ENCODE measurements at places on chromosomes 1 and 21. TPM values are rescaled to one million over a fixed set of nuclear protein-coding genes. Genes with fewer than 3 reads are reported as not detected.

DNA sequence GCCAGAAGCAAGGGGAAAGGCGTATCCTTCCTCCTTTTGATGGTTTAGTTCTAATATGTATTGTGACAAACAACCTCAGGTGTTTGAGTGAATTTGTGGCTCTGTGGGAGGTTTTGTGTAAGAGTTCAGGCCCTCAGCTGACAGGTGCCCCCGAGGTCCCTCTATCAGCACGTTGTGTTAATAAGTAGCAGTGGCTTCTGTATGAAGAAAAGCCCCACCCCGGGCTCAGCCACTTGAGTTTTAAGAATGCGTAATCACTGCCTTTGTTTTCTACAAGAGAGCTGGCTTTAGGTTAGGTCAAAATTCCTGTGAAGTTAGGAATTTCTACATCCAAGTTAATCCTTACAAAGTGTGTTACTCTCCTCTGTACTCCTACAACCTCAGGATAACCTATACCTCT is 92.4 kb upstream of the PGBD5 start:
- H3K27me3 ChIP-seq: no peaks in the 10 kb centered on the region
- H3K36me3 ChIP-seq: no peaks in the 10 kb centered on the region

The COL11A1 gene
- not detected for total RNA-seq

The DESI2 gene
- 24.1 TPM for total RNA-seq

The C1orf105 gene
- total RNA-seq: not detected

DNA sequence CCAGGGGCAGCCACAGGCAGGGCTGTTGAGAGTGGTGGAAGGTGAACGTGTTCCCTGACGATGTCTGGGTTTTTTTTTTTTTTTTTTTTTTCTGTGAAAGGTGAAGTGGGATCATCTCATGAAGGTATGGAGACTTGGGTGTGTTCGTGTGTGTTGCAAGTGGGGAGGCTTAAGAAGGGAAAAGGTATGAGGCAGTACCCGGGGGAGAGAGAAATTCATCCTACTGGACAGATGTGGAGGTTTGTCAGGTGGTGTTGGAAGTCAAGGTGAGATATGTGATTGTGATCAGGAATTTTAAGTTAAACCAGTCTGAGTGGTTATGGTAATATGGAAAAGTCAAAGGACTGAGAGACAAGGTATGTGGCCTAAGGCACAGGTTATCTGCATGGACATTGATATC is 5.3 kb downstream of the C1orf115 start:
- peaks cover 7% of the 10 kb centered on the region for H3K27me3 ChIP-seq
- H3K27ac ChIP-seq: no peak overlapping the region
- H3K4me3 ChIP-seq: no peak overlapping the region
- H3K4me1 ChIP-seq: peaks cover 4% of the 10 kb centered on the region
- DNase-seq: no peak

GRCh38 chr1:100075773-100076172 is 57.0 kb downstream of the SASS6 start:
- H3K4me3 ChIP-seq: no peak overlapping the region
- H3K27ac ChIP-seq: no peak overlapping the region
- H3K4me1 ChIP-seq: no peaks in the 10 kb centered on the region
- no peak for DNase-seq

GRCh38 chr1:9746651-9747050 is 77.1 kb downstream of the CLSTN1 start:
- H3K4me1 ChIP-seq: no peaks in the 10 kb centered on the region
- no peak for DNase-seq
- no peaks in the 10 kb centered on the region for H3K27me3 ChIP-seq
- no peak overlapping the region for H3K27ac ChIP-seq

- no peaks in the 10 kb centered on the region for H3K36me3 ChIP-seq
- no peaks in the 10 kb centered on the region for H3K4me1 ChIP-seq
- no peaks in the 10 kb centered on the region for H3K27me3 ChIP-seq
- no peak for DNase-seq
These were observed 5.4 kb upstream of the SLC2A7 start for GRCh38 chr1:9031484-9032259.

GRCh38 chr1:99728494-99729235 is 37.8 kb downstream of the FRRS1 start:
- H3K4me1 ChIP-seq: no peaks in the 10 kb centered on the region
- H3K27me3 ChIP-seq: no peaks in the 10 kb centered on the region
- no peaks in the 10 kb centered on the region for H3K36me3 ChIP-seq
- DNase-seq: no peak

- H3K27ac ChIP-seq: no peak overlapping the region
- H3K36me3 ChIP-seq: peaks cover 95% of the 10 kb centered on the region
- DNase-seq: no peak
- no peaks in the 10 kb centered on the region for H3K4me1 ChIP-seq
These were observed 29.1 kb downstream of the LGALS8 start for GRCh38 chr1:236552901-236553300.

GRCh38 chr1:109906160-109906838 is 4.3 kb upstream of the CSF1 start:
- peak overlapping the region; percentile 41 for H3K27ac ChIP-seq
- no peak overlapping the region for H3K4me3 ChIP-seq
- H3K27me3 ChIP-seq: peaks cover 9% of the 10 kb centered on the region
- H3K36me3 ChIP-seq: no peaks in the 10 kb centered on the region

The MAP1LC3C gene
- total RNA-seq: not detected

The NPPA gene
- total RNA-seq: not detected

GRCh38 chr1:223022641-223023473 is 120.2 kb downstream of the TLR5 start:
- no peaks in the 10 kb centered on the region for H3K27me3 ChIP-seq
- H3K4me3 ChIP-seq: no peak overlapping the region

DNA sequence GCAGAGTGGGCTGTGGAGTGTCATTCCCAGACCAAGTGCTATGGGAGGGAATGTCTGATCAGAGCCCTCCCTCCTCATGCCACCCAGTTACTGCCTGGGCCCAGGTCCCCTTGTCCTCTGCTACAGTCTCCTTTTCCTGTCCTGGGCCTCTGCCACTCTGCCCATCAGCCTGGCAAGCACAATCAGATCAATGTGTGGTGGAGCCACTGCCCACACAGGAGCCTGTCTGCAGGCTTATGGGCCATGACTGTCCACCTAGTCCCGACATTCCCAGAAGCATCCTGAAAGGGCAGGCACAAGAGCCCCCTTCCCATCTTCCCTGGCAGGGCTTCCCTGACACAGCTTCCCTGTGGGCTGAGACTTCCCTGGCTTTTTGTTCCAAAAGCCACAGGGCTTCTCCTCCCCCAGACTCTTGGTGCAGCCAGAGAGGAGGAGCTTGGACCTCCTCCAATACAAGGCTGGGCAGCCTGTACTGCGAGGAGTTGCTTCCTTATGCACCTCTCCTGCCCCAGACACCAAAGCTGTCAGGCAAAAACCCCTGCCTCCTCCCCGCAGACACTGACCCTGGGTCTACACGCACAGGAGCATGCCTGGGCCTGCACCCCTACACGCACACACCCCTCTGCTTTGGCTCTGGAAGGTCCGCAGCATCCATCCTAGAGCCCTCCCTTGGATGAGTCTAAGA is 29.2 kb upstream of the CNTN2 start:
- H3K27me3 ChIP-seq: no peaks in the 10 kb centered on the region
- H3K4me3 ChIP-seq: no peak overlapping the region

The PPCS gene
- total RNA-seq: 50.2 TPM

The LIN28A gene
- total RNA-seq: not detected

DNA sequence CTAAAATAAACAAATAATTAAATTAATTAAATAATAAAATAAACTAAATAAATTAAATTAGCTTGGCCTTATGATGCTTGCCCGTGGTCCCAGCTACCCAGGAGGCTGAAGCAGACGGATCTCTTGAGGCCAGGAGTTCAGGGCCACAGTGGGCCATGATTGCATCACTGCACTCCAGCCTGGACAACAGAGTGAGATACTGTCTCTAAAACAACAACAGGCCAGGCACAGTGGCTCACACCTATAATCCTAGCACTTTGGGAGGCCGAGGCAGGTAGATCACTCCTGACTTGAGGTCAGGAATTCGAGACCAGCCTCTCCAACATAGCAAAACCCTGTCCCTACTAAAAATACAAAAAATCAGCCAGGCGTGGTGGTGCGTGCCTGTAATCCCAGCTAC is 12.2 kb upstream of the PINK1 start:
- no peak for DNase-seq
- no peaks in the 10 kb centered on the region for H3K27me3 ChIP-seq
- no peak overlapping the region for H3K4me3 ChIP-seq
- no peak overlapping the region for H3K27ac ChIP-seq
- no peaks in the 10 kb centered on the region for H3K4me1 ChIP-seq

The S100B gene
- not detected for total RNA-seq

- H3K36me3 ChIP-seq: peaks cover 69% of the 10 kb centered on the region
- no peak overlapping the region for H3K27ac ChIP-seq
- no peaks in the 10 kb centered on the region for H3K4me1 ChIP-seq
- H3K4me3 ChIP-seq: no peak overlapping the region
- no peaks in the 10 kb centered on the region for H3K27me3 ChIP-seq
These were observed 56.1 kb upstream of the SDC3 start for GRCh38 chr1:30964706-30965105.

The FCGR2B gene
- 12.6 TPM for total RNA-seq

- no peak overlapping the region for H3K27ac ChIP-seq
- no peak for DNase-seq
- H3K4me1 ChIP-seq: peaks cover 24% of the 10 kb centered on the region
- H3K4me3 ChIP-seq: no peak overlapping the region
- H3K36me3 ChIP-seq: no peaks in the 10 kb centered on the region
These were observed 91.6 kb upstream of the CHODL start for GRCh38 chr21:18153063-18153462.

DNA sequence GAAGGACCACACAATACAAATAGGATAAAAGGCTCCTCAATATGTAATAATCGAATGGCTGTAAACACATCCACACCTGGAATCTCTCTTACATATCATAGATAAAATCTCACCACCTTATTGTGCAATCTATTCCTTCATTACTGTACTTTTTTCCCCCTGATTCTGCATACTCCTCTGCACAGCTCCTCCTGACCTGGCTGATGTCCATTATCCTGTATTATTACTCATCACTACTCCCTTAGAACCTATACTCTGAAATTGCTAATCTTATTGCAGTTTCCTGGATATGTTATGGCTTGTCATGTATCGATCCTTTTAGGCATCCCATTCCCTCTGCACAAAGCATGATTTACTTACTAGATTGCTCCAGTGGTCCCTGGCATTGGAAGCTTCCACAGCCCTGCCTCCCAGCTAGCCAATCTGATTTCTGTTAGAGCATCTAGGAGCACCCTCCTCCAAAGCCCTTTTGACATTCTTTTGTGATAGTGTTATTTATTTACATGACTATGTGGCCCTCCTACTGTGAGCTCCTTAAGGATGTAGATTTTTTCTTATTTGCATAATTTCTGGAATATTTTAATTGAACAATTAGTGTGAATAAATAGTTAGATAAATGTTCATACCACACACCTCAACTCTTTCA is 24.2 kb upstream of the PHGDH start:
- no peaks in the 10 kb centered on the region for H3K27me3 ChIP-seq
- H3K36me3 ChIP-seq: no peaks in the 10 kb centered on the region
- no peak overlapping the region for H3K4me3 ChIP-seq
- no peaks in the 10 kb centered on the region for H3K4me1 ChIP-seq
- no peak overlapping the region for H3K27ac ChIP-seq

The RPE65 gene
- not detected for total RNA-seq

The BCAS2 gene
- 76.7 TPM for total RNA-seq

The WDR64 gene
- not detected for total RNA-seq

GRCh38 chr21:26572076-26572701 is 897 bp downstream of the CYYR1 start:
- H3K27ac ChIP-seq: no peak overlapping the region
- no peaks in the 10 kb centered on the region for H3K36me3 ChIP-seq

The HJV gene
- not detected for total RNA-seq

The COPA gene
- total RNA-seq: 148 TPM

DNA sequence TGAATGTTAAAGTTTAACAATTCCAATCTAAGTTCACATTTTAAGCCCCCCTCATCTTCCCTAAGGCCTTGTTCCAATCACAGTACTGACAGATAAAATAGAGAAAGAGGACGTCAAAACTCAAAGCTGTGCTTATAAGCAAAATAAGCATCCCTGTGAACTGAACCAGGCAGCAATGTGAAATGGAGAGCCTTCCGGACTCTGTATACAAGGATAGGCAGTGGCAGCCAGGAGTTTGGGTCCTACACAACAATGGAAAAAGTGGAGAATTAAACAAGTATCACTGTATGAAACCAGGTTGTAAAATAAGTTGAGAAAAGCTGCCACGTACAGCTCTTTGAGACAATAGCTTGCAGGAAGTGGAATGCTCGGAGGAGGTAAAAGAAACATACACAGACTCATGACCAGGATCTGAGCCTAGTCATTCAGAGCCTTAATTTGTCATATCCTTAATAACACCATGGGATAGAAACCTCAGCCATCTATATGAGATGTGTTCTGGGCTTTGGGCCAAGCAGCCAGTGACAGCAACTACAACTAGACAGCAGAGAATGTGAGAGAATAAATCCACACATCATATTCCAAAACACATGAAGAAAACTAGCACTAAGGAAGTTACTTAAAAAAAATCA is 55.2 kb upstream of the PALMD start:
- H3K27me3 ChIP-seq: no peaks in the 10 kb centered on the region
- no peak for DNase-seq
- H3K4me3 ChIP-seq: no peak overlapping the region
- H3K36me3 ChIP-seq: no peaks in the 10 kb centered on the region
- no peak overlapping the region for H3K27ac ChIP-seq
- H3K4me1 ChIP-seq: no peaks in the 10 kb centered on the region

DNA sequence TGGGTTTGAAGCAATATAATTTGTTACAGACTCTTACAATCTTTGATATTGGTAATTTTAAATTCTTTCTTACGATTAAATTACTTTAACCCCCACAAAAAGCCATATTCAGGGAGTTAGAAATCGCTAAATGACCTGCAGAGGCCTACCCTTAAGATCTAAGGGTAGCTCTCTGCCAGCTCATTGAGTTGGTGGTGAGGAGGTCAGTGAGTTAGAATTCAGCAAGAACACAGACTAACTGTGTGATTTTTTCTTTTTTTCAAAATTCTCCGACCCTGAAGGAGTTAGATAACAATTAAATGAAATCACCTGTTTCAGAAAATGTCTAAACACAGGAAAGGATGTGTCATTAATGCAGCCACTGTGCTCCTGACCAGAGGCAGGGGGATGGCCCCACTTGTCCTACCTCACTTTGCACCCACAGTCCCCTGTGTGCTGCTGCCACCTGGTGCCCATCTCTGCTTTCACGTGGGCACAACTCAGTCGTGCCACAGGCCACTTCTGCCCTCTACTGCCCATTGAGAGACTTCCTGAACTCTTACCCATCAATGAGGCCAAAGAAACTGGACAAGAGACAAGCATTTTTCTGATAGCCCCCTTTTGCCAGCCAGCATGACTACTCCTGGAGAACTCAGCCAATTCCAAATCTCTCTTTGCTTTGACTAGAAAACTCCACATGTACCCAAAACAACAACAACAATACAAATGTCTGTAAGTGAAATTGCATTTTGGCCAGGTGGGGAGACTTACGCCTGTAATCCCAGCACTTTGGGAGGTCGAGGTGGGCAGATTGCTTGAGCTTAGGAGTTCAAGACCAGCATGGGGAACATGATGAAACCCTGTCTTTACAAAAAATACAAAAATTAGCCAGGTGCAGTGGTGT is 8.4 kb downstream of the CFAP45 start:
- H3K4me3 ChIP-seq: no peak overlapping the region
- H3K27ac ChIP-seq: no peak overlapping the region
- H3K4me1 ChIP-seq: peaks cover 28% of the 10 kb centered on the region
- H3K36me3 ChIP-seq: no peaks in the 10 kb centered on the region
- DNase-seq: peak; percentile 90
- H3K27me3 ChIP-seq: no peaks in the 10 kb centered on the region
